Activated naive CD4-positive, alpha-beta T cell treated with anti-CD3 and anti-CD28 coated beads for 36 hours (primary cell): ENCODE measurements at places on chromosomes 11 and 22.

GRCh38 chr22:48945621-48946458 lies 881.8 kb downstream of the BRD1 start:
- DNase-seq: no peak

- no peak for DNase-seq
Measured at GRCh38 chr11:111253131-111253530, 7.6 kb downstream of the POU2AF2 start.

- DNase-seq: peak; percentile 53
Measured at GRCh38 chr11:12133547-12134235, 23.3 kb downstream of the MICAL2 start.

DNA sequence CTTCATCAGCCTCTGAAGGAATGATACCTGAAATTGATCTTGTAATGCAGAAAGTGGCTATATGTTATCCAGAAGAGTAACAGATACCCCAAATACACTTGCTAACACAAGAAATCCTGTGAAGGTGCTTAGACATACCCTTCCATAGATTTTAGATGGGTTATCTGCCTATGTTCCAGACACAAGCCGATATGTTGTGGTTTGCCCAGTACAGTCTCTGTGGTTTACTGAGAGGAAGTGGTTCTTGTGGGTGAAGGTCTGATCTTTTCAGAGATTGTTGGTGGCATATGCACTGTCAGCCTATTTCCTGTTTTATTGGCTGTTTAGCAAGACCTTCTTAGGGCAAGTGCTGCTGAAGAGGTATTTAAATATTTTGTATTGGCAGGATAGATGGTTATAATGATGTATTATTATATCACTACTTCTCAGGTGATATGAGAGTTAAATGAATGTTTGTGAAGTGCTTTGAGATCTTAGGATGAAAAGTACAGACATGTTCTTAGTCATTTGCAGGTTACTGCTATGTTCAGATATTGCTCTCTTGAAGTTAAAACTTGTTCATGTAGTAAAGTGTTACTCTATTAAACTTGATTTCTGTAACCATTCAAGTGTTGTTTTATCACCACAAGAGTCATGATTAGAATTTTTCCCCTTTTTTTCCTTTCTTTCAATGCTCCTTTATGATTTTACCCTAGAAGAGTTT lies 8.2 kb downstream of the ARHGEF12 start:
- DNase-seq: peak; percentile 71

DNA sequence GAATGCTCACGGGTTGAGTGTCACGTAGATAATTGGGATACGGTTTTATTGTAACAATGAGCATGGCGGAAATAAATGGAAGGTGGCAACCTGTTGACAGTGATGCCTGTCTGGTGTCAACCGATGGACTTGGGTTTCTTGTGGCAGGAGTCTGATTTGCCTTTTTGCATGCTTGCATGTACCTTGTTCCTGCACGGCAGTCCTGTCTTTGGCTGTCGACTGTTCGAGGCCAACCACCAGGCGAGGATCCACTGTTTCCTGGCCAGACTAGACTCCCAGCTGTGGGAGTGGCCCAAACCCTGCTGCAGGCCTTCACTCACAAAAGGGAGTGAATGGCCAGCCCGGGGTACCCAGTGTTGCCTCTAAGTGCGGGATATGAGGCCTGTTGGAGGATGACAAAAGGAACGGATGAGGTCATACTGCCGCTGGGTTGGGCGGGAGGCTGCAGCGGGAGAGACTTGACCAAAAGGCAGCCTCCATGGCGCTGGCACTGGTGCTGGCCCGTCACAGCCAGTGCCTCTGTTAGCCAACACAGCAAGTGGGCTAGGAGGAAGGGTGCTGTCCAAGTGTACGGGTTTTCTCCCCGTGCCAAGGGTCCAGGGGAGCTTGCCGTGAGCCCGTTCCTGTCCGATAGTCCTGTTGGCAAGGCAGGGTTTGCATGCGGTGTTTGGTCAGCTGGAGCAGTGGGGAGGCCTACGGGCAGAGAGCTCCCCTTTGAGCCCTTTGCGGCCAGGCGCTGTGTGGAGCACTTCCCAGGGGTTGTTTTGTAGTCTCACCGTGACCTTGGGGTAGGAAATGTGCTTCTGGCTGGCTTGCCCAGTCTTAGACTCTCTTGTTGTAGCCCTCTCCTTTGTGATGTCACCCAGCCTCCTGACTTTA lies 974 bp downstream of the DGCR8 start:
- no peak for DNase-seq

- DNase-seq: peak; percentile 51
Measured at GRCh38 chr22:19962909-19963806, 21.5 kb upstream of the TXNRD2 start.

DNA sequence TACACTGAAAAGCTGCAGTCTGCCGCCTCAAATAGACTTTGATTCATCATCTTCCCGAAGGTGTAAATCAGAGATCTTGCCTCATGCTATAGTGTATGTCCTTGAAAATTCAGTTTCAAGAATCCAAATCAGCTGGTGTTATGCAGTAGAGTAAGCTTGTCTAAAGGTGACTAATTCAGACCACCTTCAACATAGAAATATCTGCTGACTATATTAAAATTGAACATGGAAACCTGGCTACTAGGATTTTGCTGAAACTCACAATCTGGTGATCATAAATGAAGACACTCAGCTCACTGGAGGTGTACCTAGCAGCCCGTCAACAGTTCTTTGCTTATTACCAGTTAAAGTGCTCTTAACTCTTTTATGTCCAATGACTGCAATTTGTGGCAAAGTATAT lies 266.6 kb downstream of the CADM1 start:
- no peak for DNase-seq

DNA sequence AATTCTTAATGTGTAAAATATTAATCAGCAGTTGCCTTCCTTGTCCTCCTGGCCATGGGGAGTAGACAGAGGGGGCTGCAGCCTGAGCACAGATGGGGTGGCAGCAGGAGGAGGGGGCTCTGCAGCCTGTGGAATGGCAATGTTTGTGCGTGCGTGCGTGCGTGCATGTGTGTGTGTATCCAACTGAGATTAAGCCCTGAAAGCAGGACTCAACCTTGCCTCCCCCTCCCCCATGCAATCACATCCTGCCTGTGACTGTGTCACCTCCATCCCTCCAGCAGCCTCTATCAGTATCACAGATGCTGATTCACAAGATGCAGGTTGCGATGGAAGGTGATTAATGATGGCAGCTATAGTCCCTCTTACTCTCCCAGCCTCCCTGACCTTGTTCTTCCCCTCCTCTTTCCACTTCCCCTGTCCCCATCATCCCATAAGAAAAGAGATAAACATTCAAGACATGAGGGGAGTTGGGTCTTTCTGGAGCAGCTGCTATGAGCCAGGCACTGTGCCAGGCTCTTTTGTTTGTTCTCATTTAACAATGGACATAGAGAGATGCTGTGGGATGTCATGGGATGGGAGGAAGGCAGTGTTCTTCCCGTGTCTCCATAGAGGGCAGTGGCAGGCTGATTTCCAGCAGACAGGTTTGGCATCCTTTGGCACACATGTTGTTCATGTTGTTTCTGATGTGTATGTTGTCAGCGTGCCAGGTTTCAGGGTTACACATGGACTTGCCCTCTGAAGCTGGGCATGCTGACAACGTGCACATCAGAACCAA lies 43.8 kb upstream of the NECTIN1 start:
- no peak for DNase-seq

GRCh38 chr11:122345586-122345985 lies 229.6 kb upstream of the BLID start:
- DNase-seq: no peak

- DNase-seq: no peak
Measured at GRCh38 chr11:72700146-72700545, 25.9 kb upstream of the PDE2A start.

- no peak for DNase-seq
Measured at GRCh38 chr22:25120761-25121212, 78.9 kb upstream of the CRYBB3 start.

DNA sequence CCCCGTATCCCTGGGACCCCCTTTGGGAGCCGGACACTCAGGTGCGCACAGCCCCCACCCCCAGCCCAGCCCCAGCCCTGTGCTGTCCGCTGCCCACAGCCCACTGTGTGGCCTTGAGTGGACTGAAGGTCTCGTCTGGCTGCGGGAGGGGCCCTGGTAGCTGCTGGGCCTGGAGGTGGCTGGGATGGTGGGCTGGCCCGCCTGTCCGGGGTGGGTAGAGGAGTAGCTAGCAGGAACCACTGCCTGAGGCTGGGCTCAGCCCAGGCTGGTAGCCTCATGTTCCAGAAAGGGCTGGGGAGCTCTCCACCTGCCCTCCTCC lies 4.6 kb upstream of the MUC6 start:
- DNase-seq: no peak
